GDM1 (cell line): ENCODE measurements at places on chromosomes 2 and 18.

GRCh38 chr2:239608260-239608659 lies 207.4 kb upstream of the HDAC4 start:
- DNase-seq: no peak

- DNase-seq: no peak
Measured at GRCh38 chr2:166067229-166067628, 60.6 kb downstream of the SCN1A start.

DNA sequence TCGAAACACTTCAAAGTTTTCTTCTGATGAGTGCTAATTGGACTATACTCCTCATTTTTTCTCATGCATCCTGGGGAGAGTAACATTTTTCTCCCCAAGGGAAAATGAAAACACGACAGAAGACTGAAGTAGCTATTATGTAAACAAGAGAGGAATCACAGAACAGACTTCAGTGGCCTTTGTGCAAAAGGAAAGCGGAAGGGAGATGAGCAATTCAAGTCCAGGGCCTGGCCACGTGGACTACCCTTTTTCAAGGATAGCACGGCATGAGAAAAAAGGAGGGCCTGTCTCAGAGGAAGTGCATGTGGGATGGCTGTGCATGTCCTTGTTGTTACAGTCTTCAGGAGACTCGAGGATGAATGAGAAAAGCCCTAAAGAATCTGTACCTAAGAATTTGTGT lies 43.8 kb upstream of the KCNE4 start:
- DNase-seq: no peak

DNA sequence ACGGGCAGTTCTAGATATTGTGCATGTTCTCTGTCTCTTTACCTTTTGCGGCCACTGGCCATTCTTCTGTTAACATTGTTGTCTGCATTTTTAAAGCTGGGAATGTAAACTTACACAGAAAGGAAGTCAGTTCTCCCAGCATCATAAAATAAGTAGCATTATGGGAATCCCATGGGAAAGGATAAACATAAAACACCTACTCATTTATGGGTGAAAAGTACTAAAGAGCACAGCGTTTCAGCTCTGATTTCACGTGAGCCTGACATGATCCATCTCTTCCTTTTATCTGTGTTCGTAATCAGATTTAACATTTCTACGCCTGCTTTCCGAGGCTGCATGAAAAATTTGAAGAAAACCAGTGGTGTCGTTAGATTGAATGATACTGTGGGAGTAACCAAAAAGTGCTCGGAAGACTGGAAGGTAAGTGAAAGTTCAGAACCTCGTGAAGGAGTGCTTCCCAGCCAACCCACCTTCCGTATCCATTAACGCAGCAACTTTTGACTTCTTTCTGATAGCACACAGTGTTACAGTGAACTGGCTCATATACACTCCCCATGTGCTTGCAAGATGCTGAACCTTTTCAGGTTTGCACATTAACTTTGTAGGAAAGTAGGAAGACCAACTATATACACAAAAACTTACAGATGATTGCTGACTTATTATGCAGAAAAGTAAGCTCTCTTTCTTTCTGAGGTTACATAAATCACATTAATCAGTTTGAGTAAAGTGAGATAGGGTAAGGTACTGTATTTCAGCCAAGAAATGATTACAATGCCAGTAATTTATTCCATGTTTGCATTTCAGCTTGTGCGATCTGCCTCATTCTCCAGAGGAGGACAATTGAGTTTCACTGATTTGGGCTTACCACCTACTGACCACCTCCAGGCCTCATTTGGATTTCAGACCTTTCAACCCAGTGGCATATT lies 86.5 kb upstream of the TTC39C start:
- no peak for DNase-seq

DNA sequence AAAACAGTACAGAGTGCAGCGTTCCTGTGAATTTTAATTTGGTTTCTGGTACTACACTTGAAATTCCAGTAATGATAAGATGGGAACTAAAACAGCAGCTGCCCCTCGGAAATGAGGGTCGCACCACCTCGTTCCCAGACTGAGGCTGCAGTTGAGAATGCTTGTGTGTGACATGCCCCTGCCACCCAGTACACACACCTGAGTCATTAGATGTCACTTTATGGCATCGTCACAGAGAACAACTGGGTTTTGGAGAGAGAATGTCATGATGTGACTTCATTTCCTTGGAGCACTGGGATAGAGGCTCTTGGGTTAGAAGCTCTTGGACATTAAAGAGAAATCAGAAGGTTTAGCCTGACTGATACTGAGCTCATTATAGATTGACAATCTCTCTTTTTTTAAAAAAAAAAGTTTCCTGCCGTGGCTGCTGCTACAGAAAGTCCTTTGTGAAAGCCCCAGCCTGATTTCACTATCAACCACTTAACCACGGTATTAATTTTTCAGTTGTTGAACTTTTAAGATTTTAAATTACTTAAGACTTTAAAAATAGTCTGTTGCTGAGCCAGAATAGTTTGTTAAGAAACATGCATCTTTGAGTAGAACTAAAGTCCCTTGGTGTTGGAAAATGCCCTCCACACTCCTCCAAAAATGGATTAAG lies 24.5 kb downstream of the BCL2L11 start:
- no peak for DNase-seq

DNA sequence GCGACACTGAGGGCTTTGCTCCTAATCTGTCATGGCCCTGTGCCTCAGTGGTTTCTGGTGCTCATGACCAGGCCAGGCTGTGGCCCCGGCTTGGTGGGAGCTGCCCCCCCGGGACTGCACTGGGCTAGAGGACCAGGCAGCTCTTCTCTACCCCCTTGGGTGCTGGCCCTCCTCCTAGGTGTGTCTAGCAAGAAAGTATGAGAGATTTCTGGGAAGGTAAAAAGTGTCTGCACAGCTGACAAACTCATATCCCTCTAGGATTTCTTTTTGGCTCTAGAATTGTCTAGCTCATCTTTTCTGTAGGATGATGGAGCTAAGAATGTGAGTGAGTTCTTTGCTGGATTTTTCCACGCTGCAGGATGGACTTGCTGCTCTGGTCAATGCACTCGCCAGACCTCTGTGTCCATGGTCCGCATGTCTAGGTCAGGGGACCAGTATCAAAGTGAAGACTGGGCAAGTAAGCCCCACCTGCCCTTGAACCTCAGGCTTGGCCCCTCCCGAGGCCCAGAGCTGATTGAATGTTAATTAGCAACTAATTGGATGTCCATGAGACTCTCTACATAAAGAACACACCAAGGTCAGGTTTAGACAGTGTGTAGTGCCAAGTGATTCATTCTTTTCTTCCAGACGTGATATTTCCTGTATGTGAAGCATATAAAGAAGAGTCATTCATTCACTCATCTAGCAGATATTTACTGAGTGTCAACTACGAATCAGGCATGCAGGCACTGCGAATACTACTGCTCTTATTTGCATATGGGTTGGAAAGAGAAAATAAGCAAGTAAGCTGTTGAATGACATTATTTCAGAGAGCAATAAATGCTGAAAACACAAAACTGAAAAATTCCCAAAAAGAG lies 15.6 kb upstream of the PSD4 start:
- no peak for DNase-seq

- DNase-seq: no peak
Measured at GRCh38 chr2:166000401-166000800, 46.8 kb upstream of the TTC21B start.

GRCh38 chr18:6004683-6005082 lies 109.4 kb upstream of the TMEM200C start:
- no peak for DNase-seq

GRCh38 chr2:3466482-3466863 lies 52.9 kb downstream of the ADI1 start:
- no peak for DNase-seq

DNA sequence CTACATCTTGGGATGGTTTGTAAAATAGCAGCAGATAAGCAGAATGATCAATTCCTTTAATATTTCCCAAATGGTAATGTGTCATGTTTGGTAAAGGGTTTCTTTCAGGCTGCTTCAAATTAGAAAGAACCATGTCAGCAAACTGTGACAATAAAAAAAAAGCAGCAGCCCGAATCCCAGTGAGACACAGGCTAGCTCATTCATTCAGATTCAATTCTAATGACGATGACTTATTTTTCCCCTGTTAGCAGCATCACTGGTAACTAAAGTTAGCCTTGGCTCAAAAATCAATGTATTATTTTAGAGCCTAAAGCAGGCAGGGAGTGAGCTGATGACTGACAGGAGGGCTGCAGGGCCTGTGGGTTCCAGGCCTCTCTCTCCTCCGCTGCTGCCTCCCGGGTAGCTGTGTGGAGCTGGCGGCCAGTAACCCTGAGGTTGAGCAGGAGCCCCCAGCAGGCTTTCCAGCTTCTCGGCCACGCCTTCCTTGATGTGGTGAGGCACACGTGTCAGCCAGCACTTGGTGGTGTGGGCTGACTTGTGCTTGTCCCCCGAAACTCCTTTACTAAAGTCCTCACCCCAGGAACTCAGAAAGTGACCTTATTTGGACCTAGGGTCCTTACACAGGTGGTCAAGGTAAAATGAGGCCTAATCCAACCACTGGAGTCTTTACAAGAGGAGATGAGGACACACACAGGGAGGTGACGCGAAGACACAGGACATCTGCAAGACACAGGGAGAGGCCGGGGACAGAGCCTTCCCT lies 120.5 kb upstream of the HS6ST1 start:
- DNase-seq: no peak

DNA sequence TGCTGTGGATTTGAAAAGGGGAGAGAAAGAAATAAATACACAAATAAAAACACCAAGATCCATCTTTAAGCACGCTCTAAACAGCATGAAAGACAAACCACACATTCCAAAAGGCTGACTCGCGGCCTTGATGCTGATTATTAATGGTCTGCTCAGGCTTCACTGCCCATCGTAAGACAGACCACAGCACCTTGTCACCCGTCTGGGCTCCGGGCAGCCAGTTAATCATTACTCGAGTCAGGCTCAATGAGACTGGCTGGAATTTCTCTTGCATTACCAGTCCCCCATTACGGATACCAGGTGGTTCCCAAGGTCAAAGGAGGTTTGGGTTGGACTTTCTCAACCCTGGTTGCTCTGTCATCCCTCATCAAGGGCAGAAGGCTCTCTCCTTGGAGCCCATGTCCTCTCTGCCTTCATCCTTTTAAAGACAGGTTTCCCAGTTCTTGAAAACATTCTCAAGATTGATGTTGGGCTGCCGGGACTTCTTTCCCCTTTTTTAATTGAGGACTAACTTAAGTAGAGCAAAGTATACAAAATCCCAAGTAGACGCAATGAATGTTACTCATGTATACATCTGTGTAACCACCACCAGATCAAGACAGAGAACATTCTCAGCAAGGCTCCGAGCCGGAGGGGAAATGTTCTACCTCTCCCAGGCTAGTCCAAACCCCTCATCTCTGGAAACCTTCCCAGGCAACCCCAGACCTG lies 8.1 kb downstream of the SMAD7 start:
- DNase-seq: no peak

DNA sequence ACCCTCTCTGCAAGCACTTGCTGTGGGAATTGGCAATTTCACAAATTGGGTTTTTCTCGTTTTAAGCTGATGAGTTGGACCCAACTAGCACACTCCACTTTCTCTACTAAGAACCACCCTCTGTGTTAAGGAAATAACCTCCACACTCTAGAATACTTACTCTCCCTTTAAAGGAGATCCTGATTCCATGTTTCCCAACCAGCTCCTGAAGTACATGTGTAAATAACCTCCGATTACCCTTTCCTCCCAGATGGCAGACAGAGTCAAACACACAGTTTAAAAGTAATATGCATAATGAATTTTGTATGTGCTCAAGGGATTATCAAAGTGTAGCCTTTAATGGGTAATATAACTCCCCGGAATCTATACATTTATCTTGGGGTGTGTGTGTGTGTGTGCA lies 171.3 kb upstream of the OSR1 start:
- DNase-seq: no peak

GRCh38 chr18:47545613-47546012 lies 294.2 kb upstream of the SKOR2 start:
- no peak for DNase-seq

GRCh38 chr18:10006311-10006893 lies 92.6 kb downstream of the VAPA start:
- DNase-seq: no peak

DNA sequence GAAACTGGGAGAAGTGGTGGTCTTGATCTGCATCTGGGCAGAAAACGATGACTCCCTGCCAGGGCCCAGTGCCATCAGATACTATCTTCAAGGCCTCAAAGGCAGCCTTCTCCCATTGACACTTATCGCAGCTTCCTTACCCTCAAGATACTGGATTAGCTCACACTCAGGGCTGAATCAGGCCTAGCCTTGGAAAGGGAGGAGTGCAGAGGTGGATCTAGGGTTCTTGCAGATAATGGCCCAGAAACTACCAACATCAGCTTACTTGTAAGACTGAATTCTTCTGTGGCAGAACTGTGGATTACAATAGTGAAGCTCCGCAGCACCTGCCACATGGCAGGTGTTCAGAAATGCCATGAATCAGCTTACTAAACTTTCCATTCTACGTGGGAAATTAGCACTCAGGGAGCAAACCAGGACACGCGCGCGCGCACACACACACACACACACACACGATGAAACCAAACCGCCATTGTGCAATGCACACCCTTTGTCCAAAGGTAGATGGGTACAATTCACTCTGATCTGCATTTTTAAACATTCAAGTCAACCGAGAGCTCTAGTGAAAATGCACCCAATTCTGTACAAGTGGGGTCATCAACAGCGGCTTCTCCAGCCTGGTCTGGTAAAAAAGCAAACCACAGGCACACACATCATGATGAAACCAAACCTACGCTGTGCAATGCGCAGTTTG lies 26.3 kb upstream of the TMEM182 start:
- DNase-seq: no peak

- DNase-seq: no peak
Measured at GRCh38 chr2:2960441-2961133, 417.0 kb downstream of the EIPR1 start.

DNA sequence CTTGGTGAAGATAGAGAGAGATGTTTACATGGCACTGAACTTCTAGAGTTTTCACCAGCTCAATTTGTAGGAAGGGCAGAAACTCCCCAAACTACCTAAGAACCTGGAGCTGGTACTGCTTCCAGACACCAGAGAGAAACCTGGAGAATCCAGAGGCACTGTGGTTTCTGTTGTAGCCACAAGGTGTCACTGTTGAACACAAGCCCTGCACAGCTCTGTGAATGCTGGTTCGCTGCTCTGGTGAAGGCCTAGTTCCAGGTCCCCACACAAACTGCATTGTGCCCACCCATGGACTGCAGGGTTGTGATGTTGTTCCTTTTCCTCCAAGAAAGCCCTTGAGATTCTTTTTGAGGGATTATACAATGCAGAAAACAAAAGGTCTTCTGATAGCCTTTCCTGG lies 150.5 kb upstream of the HS6ST1 start:
- DNase-seq: no peak
